Nucleus accumbens (tissue), 56 donors: ENCODE measurements at places on chromosomes 6 and 20.

- no peak for DNase-seq
These were observed 39.4 kb downstream of the ZBTB46 start for GRCh38 chr20:63791497-63792156.

- no peak for DNase-seq
These were observed 368.2 kb downstream of the EPM2A start for GRCh38 chr6:145367149-145367548.

GRCh38 chr6:20426177-20427082, 24.8 kb downstream of the E2F3 start:
- no peak for DNase-seq

DNA sequence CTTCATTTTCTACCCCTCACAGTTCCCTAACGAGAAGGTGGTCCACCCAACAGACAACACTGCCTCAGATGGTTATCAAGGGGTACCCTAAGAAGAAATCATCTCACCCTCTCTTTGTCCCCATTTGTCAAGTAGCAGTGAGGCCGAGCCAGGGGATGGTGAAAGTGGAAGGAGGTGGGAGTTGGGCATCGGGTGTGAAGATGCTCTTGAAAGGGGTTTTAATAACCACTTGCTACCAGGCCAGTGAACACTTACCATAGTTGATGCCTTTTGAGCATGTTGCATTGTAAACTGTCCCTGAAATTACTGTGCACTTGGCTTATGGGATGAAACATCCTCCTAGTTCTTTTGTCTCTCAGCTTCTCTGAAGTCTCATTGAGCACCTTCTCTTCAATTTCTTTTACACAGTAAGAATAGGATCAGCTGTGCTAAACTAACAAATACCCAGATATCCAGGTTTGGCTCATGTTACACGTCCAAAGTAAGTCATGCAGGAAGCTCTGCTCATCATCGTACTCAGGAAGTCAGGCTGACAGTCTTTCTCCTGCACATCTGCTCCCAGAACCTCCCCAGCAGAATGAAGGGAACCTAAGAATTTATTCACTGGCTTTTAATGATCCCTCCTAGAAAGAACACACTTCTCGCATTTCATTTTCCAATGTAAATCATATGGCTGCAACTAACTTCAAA, 13.3 kb downstream of the HLA-DPB1 start:
- no peak for DNase-seq

DNA sequence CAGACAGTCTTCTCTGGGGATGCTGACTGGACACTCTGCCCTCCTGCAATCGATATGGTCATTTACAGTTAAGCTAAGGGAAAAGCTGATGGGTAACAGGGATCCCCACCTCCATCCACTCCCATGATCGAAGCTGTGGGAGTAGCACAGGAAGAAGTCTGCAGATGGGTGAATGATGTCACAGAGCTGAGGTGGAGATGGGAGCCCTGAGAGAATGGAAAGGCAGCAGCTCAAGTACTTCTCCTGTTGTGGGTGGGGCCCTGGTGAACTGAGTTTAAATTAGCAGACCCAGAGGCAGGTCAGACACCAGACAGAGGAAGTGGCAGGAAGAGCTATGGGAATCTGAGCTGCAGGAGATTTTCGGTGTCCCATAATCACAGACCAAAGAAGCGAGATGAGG, 29.0 kb downstream of the HDGFL1 start:
- DNase-seq = no peak

- no peak for DNase-seq
These were observed 196.8 kb downstream of the ATXN1 start for GRCh38 chr6:16564436-16564835.

DNA sequence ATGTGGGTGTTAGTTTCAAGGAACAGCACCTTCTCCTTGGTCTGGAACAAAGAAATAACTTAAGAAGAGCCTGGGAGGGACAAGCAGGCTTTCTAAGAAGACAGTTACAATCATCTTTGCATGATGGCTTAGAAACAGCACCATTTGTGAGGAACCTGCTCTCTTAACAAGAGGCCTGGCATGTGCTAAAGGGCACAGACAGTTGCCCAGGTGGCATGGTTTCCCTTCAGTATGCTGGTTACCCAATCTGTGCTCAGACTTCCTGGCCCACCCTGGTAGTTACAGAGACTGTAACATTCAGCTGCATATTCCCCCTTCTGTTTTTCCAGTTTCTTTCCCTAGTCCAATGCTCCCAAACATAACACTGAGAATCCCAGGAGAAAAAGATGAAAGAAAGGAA, 84.0 kb downstream of the CHD6 start:
- DNase-seq = no peak

- DNase-seq = peak; percentile 1
These were observed 161.6 kb upstream of the TNFAIP3 start for GRCh38 chr6:137705160-137706082.

DNA sequence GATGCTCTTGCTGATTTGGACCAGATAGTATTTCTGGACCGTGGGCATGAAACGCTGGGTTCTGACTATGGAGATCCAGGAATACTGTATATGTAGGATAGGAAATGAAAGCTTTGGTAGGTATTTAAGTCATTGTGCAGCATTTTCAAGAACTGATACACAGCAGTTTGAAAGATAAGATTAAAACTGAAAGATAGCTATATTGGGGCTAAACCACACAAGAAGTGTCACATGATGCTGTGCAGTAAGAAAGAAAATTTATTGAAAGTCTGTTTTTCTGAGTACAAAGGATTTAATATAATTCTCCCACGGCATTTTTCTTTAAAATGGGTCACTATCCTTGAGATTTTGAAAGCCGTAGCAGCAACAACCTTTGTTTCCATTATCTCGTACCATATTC, 305 bp downstream of the IL17A start:
- no peak for DNase-seq

DNA sequence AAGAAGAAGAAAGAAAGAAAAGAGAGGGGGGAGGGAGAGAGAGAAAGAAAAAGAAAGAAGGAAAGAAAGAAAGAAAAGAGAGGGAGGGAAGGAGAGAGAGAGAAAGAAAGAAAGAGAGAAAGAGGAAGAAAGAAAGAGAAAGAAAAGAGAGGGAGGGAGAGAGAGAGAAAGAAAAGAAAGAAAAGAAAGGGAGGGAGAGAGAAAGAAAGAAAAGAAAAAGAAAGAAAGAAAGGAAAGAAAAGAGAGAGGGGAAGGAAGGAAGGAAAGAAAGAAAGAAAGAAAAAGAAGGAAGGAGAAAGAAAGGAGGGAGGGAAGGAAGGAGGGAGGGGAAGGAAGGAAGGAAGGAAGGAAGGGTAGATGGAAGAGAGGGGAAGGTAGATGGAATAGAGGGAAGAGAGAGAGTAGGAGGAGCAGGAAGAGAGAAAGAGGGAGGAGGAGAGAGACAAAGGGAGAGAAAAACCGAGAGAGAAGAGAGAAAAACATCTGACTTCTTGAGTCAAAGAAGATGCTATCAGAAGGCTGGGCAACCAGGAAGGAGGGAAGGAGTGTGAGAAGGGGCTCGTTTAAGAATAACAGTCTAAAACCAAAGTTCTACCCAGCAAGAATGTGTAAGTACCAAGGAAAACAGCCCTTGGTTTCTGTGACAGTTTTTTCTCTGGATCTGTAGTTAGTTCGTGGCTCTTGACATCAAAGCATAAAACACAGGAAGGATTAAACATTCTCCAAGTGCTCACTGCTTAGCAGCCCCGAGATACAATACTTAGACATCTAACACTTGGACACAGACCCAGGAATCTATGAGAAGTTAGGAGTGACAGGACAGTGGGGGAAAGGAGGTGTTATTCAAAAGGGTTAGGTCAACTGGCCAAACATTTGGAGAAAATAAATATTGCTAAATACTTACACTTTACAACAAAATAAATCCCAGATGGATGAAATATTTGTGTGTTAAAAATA, 131.9 kb upstream of the STMND1 start:
- DNase-seq = no peak

- no peak for DNase-seq
These were observed 44.7 kb upstream of the CCN2 start for GRCh38 chr6:131995917-131996316.

DNA sequence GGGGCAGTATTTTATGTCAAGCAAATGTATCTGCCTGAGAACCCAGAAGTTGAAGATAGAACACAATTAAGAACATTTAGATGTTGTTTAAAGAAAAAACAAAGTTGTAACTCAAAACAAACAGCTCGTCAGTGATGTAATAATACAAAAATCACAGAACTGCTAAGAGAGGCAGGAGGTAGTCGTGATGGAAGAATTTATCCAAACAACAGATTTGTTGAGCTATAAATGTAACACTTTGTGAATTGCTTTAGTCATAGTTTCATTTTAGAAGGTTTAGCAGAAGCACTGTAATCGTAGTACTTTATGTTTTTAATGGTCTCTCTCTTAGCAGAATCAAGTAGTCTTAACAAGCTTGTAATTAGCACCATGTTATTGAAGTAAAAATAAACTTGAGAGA, 73.6 kb downstream of the SCAF8 start:
- DNase-seq = no peak

GRCh38 chr20:50283922-50284810, 93.5 kb downstream of the CEBPB start:
- DNase-seq = no peak

- DNase-seq = no peak
These were observed 39.2 kb downstream of the FAM50B start for GRCh38 chr6:3888153-3888957.

- no peak for DNase-seq
These were observed 232.1 kb upstream of the TENT5A start for GRCh38 chr6:81984599-81984998.

- no peak for DNase-seq
These were observed 42.1 kb downstream of the ANKRD6 start for GRCh38 chr6:89475101-89475500.

- no peak for DNase-seq
These were observed 20.5 kb downstream of the XRN2 start for GRCh38 chr20:21323640-21324039.

DNA sequence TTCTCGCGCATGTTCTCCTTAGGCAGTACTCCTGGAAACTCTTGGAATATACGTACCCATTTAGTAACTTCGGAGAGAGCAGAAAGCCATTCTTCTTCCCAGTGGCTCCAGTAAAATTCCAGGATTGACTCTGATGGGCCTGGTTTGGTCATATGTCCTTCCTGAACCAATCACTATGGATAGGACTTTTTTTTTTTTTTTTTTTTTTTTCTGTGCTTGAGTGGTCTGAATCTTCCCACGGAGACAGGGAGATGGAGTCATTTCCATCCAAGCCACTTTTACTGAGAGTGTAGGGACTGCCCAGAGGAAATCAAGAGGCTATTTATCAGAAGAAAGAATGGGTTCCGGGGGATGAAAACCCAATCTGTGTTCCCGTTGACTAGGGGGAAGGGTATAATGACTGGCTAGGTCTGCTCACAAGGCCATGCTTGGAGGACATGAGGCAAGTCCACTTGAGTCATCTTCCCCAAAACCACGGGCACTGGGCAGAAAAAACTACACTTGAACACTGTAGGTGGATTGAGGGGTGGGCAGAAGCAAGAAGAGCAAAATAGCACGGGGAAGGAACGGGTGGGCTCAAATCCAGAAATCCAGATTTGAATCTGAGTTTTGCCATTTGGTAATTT, 35.4 kb upstream of the MRPS18A start:
- DNase-seq = no peak

- DNase-seq = no peak
These were observed 48.5 kb downstream of the MYH7B start for GRCh38 chr20:35004051-35004725.

DNA sequence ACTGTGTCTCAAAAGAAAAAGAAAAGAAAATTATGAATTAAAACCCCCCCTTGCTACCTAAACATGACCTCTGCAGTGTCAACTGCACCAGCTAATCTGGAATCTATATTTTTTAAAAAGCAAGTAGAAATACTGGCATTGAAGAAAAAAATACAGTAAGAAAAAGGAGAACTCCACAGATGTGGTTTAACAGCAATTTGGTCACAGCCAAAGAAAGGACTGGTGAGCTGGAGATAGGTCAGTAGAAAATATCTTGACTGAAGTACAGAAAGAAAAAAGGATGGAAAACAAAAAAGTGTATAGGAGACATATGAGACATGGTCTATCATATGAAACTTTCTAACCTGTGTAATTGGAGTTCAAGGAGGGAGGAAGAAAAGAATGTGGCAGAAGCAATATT, 44.1 kb upstream of the ERVFRD-1 start:
- DNase-seq = no peak

- DNase-seq = no peak
These were observed 47.0 kb upstream of the PRL start for GRCh38 chr6:22343864-22344263.

DNA sequence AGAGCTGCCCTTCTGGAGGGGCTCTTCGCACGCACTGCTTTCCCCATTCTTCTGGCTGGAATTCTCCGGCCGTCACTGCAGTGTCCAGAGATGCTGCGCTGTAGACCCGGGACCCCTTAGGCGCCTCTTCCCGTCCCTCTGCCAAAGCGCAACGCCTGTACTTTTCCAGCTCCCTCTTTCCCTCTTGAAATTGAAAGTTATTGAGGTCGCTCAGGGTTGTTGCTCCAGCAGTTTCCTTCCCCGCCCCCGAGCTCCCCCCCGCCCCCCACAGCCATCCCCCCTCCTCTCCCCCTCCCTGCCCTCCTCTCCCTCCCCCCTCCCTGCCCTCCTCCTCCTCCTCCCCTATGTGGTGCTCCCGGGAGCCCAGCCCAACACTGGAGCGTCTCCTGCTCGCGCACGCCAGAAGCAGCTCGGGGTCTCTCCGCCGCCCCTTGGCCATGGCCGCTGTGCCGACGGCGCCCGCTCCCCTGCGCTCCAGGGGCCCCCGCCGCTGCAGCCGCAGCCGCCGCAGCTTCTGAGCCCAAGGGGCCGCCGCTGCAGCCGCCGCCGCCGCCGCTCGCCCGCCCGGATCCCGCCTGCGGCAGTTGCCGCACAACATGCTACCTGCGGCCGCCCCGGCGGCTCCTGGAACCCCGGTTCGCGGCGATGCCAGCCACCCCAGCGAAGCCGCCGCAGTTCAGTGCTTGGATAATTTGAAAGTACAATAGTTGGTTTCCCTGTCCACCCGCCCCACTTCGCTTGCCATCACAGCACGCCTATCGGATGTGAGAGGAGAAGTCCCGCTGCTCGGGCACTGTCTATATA, at the start of gene RSPO3:
TSS of gene RSPO3 (plus strand) at position 374 of the 804 bp plus-strand sequence. CDS start 522 bp downstream, outside the sequence.
- DNase-seq = no peak

DNA sequence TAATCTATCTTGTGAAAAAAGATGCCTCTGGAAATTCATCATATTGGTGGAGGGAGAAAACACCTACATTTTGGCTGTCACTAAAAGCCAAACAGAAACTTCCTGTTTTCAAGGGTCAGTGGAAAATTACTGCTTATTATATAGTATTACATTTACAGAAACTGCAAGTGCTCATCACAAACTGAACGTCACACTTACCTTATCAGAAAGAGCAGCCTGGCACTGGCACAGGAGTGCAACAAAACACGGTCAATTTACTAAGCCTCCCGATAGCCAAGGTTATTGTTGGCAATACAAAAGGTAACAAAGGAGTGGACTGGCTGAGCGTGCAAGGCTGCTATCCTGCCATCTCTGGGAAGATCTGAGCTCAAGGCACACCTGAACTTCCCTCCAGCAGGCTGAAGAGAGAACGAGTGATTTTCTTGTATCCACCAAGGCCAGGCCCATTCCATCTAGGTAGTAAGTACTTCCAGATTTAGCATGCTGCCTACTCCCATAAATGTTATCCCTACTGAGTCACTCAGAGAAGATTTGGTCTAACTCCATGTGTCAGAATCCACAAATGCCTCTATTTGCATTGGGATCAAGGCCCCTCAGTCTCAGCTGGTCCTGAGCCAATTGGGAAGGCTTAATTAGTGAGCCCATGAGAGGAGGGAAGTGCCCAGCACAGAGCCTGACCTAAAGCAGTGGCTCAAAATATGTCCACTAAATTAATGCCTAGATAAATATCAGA, 399.8 kb downstream of the BTBD9 start:
- DNase-seq = no peak

- DNase-seq = no peak
These were observed 954.3 kb downstream of the KIF16B start for GRCh38 chr20:15618912-15619311.

- no peak for DNase-seq
These were observed 175.7 kb upstream of the AKAP12 start for GRCh38 chr6:151063842-151064647.

GRCh38 chr6:44285552-44286284, 15.5 kb downstream of the TMEM151B start:
- no peak for DNase-seq
